CD4-positive, alpha-beta T cell treated with Interleukin-15 for 4 hours (primary cell): ENCODE measurements at places on chromosomes 11 and 22.

DNA sequence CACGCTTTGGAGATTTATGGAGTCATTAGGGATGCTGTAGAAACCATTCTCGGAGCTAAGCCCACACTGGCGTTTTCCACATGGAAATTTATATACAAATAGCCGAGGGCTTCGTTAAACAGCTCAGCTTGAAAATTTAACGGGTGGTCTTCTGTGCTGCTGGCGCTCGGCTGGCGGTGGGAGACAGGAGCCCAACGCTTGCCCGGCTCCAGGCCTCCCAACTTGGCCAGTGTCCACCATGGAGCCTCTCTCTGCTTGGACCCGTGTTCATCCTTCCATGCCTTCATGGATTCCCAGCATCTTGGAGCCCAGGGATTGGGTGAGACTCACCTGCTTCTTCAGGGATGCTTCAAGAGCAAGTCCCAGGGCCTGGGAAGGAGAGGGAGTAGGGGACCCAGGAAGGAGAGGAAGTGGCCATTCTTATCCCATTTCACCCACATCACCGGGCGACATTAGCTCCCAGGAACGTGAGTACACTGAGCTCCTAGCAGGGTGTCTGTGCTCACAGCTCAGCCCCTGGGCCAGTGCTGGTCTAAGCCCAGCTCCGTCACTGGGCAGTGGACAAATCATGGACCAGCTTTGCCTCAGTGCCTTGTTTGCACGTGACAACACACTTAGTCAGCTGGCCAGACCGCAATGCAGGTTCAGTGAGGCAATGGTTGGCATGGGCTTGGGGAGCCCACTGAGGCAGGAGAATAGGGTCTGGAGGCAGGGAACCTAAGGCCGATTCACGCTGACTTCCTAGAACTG, 944.3 kb downstream of the BRD1 start:
- no peak for DNase-seq

GRCh38 chr11:67666303-67666645, 8.1 kb downstream of the ALDH3B2 start:
- no peak for DNase-seq

GRCh38 chr11:640021-640706, 3.1 kb downstream of the DRD4 start:
- no peak for DNase-seq

DNA sequence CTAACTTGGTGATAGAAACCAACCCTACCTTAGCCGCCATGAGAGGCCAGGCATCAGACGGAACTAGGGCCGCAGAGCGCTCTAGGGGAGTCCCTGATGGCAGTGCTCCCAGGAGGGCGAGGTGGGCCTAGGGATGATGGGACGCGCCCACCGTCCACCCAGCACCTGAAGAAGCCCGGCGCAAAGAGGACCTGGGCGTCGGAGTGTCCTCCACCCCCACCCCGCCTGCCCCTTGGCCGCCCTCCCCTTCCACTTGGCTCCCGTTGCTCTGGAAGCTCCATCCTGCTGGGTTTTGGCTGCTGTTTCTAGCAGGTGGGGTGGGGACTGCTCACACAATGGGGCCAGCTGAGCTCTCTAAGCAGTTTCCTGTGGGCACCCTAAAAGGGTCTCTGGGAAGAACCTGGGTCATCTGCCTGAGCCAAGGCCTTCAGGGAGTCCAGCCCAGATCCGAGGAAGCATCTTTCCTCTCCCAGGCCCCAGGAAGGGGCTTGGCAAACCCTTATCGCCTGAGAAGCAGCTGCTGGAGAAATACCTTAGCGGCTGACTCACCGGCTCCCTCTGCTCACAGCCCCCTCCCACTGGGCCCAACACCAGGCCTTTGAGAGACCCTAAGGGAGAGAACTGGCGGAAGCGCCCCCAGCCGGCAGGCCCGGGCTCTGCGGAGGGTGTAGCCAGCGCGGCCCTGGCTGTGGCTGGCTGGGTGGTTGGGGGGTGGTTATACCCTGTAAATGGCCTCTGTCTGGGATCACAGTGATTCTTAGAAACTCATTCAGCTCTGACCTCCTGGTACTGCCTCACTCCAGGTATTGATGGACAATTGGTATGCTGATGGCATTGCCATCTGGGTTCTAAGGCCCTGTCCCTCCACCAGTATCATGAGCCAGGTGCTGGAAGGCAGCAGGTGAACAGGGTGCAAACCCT, 19.3 kb downstream of the CREB3L1 start:
- DNase-seq, result no peak

GRCh38 chr11:110173811-110174644, 80.8 kb downstream of the ZC3H12C start:
- DNase-seq, result peak; percentile 51

DNA sequence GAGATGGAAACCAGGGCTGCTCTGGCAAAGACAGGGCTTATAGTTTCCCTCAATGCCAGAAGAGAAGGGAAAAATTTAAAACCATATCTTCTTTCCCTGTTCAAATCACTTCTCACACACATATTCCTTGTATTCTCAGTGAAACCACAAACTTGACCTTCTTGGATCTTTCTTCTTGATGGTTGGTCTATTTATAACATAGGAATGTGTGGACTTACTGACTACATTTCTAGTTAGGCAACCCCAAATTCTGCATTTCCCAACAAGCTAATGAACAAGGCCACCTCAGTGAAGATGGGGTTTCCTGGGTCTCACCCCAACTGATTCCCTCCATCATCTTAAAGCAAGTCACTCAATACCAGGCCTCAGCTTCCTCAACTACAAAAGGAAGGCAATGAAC, 3.8 kb upstream of the QSER1 start:
- no peak for DNase-seq
